ENCODE measurements at places on chromosomes 1 and 21.

GRCh38 chr1:108511764-108512163 is 48.1 kb upstream of the EEIG2 start:
- no peak for DNase-seq

DNA sequence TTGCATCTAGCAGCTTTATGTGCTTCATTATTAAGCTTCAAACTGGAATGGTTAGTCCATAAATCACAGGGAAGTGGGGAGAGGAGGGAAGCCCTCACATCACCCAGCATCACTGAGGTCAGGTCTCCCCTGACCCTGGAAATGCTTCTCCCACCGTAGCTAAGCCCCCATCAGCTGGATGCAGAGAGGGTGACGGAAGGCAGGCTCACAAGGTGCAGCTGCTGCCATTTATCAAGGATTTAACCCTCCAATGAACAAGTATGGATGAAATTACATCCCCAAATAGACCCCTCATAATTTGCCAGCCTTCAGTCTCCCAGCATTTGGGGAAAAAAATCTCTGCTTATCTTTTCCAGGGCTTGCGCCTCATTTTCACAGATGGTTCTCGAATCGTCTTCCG is 60.8 kb downstream of the PGM1 start:
- no peak for DNase-seq

GRCh38 chr1:229871078-229871676 is 195.9 kb upstream of the GALNT2 start:
- no peak for DNase-seq

DNA sequence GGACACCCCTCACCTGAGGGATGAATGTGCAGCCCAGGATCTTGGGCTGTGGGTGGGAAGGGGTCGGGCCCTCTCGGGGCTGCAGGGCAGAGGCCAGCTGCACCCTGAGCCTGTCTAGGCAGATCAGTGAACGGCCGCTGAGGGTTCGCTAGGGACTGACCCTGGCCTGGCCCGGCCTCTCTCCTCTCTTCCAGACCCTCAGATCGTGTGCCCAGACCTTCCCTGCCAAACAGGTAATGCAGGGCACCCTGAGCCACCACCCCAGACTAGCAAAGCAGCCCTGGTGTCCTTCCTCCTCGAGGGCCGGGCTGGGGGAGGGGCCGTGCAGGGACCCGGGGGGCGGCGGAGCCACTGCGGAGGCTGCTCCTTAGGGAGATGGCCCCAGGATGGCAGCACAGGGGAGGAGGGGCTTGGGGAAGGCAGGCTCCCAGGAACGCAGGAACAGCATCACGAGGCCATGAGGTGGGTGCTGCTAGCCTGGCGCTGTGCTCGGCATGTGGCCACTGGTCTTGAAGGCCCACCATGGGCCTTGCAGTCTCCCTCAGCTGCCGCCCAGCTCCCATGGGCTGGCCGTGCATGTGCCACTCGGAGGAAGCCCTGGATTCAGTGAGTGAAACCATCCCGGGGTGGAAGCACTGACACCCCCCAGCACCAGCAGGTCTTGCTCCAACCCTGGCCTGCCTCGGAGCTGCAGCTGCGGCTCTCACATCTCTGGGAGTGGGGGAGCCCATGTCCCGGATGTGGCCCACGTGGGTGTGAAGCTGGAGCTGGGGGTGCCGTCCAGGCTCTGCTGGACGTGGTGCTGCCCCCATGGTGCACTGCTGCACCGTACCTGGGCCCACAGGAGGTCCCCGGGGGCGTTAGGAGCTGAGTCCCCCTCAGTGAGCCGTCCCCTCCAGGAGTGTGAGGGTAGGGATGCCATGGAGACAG is 28.7 kb downstream of the COL6A2 start:
- no peak for DNase-seq

GRCh38 chr21:43783098-43783700 is 6.2 kb upstream of the RRP1 start:
- DNase-seq: no peak

DNA sequence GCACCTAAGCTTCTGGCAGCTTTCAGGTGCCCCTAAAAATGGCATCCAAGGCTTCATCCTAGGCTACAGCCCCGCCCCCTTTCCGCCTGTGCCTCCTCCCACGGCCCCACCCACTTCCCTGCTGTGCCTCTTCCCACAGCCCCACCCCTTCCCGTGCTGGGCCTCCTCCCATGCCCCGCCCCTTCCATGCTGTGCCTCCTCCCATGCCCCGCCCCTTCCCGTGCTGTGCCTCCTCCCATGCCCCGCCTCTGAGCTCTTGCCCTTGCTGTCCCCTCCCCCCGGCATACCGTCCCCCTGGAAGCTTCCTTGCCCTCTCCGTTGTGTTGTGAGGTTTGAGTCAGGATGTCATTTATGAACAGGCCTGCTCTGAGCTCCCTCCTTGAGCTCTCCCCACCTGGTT is 228.5 kb upstream of the AJAP1 start:
- DNase-seq: no peak

DNA sequence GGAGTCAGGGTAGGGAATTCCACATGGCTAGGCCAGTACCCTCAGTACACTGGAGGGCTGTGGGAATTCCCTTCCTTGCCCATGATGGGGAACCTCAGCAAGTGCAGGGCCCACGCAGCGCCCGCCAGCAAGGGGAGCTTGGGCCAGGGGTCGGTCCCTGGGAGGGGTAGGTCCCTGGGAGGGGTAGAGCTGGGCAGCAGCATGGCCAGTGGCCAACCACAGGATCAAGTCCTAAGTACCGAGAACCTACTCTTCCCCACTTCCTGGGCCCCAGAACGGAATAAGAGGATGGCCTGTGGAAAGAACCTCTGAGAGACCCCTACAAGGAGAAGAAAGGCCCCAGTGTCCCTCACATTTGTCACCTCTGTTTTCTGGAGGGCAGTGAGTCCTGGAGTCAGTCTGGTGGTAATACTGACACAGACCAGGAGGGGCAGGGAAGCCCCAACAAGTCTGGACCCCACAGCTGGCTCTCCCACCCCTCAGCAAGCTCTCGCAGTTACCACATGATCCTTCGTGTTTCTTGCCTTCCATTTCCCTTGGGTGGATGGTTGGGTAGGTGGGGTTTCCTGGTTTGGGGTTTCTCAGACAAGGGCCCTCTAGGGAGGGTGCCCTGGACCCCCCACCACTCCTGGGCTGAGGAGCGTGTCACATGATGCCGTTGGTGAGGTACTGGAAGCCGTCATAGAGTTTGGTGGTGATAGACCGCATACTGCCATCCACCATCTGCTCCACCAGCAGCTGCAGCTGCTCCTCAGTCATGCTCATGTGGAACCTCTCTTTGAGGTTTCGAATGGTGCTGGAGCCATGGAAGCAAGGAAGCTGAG is 10.3 kb downstream of the ZNF687 start:
- no peak for DNase-seq

DNA sequence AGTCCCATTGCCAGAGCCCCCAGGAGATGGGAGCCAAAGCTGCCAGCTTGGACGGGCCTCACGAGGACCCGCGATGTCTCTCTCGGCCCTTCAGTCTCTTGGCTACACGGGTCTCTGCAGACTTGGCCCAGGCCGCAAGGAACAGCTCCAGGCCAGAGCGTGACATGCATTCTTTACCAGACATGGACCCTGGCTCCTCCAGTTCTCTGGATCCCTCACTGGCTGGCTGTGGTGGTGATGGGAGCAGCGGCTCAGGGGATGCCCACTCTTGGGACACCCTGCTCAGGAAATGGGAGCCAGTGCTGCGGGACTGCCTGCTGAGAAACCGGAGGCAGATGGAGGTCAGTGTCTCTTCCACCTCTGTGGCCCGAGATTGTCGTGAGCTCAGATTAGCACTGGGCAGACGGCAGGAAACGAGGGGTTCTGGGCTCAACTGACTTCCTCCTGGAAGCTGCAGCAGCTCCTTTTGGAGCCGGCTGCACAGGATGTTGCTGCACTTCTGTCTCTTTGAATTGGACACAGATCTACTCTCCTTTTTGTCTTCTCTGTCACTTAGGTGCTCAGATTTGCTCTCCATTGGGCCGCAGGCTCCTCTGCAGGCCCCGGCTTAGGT is 68.0 kb downstream of the DISC1 start:
- DNase-seq: no peak

DNA sequence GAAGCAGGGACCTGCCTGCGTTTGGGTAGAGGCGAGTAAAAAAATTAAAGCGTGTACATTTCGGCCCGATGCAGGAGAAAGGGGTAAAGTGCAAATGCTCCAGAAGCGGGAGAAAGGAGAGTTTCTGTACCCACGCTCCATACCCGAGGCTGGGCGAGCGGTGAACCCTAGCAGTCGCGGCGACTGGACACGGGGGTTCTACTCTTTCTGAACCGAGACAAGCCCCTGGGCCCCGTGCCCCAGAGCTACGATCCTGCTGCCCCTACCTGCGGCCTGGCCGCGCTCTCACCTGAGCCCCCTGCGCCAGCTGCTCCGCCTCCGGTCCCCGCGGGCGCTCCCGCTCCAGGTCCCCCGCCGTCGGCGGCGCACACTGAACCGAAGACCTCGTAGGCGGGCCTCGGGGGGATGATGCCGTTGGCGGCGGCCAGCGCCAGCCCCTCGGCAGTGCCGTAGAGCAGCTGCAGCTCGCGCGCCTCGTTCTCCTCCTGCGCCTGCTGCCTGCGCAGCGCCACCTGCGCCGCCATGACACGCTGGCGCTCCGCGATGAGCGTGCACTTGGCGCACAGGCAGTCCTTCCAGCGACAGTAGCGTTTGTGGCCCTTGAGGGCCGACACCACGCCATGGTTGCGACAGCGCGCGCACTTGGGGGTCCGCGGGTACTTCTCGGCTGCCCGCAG is 2.4 kb downstream of the DMRTA2 start:
- no peak for DNase-seq

DNA sequence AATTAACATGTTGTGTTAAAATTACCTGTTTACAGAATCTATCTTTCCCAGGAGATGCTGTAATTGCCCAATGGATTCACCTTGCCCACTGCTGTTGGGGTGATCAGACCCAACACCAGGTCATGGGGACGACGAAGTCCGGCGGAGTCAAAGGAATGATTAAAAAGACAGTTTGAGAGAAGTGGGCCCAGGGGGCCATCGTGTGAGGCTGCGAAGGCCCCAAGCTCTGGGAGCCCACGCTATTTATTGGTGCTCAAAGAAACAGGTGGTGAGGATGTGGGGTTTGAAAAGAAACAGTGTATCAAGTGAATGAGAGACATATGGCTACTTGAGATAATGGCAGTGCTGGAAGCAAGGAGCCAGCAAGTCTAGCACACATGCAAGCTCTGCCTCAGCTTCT is 16.3 kb upstream of the L1TD1 start:
- no peak for DNase-seq

DNA sequence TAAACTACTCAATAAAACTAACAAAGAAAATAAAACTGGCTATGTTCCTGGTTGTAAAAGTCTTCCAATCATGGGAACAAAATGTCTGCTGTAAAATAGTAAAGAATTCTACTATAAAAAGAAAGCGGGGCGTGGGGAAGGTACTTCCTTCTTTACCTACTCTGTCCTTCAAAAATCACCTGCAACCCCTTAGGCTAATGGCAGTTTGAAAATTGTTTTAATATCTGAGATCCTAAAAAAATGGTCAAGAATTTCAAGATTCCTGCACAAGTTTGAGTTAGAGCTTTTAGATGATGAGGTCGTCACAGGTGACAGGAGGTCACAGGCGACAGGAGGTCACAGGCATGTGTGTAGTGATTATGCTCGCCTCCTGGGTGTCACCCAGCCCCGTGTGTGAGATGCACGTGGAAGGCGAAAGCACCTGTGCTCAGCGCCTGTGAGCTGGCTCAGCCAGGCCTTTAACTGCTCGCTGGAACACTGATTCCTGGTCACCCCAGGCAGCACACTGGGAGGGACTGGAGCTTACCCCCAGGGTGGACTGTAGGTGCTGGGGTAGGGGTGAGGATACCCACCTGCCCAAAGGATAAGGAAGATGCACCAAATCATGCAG is 18.6 kb upstream of the TMPRSS2 start:
- DNase-seq: no peak

DNA sequence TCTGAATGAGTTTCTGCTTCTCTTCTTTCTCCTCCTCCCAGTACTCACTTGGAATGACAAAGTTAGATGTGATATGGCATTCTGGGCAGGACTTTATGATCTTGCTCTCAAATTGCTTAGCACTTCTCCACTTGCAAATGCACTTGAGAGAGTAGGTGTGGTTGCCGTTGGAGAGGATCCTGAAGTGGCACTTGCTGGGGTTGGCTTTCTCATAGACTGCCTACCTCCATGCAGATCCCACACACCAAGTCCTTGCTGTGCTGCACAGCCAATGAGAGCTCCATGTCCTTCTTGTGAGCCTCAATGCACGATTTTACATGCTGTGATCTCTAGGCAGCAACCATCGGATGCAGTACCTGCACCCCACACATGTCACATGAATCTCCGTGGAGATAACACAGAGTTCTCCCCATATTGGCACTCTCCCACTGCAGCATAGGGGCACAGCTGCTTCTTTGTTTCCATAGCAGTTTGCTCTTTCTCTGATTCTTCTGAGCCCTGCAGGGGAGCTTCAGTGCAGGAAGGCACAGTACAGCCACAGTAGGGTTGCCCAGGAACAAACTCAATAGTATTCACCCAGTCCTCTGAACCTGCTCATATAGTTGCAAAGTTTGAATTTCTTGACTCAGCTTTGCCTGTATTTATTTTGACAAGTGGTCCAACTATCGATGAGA is 45.2 kb downstream of the ZNF691 start:
- no peak for DNase-seq

All from stimulated activated CD4-positive, alpha-beta T cell treated with anti-CD3 and anti-CD28 coated beads, Interleukin-2, amount 100 ng/mL, for 48 hours (primary cell).